ENCODE measurements at places on chromosomes 1 and 21.

GRCh38 chr1:203644661-203645510 is 18.3 kb downstream of the ATP2B4 start:
- DNase-seq, result no peak

- peak; percentile 67 for DNase-seq
Observed at GRCh38 chr21:21612466-21612865, 614.3 kb downstream of the NCAM2 start.

DNA sequence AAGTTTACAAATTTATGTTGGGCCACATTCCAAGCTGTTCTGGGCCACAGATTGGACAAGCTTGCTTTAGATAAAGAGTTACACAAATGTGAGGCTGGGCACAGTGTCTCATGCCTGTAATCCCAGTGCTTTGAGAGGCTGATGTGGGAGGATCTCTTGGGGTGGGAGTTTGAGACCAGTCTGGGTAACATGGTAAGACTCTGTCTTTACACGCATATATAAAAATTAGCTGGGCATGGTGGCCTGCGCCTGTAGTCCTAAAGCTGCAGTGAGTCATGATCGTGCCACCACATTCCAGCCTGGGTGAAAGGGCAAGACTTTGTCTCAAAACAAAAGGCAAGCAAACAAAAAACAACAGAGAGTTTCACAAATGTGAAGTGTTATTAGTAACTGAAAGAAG is 5.9 kb upstream of the VCAM1 start:
- DNase-seq, result no peak

DNA sequence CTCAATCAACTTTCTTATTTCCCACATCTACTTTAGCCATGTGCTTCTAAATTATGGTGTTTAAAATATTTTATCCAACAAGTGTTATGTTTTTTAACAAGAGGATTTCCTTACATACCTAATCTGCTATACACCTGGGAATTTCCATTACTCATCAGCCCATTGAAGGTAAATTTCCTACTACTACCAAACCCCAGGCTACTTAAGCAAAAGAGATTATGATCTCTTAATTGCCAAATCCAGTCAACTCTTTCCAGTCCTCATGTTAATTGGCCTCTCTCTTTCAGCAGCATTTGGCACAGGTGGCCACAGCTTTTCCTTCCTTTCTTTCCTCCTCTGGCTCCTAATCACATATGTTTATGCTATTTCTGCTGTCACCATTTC is 5.1 kb upstream of the C1orf162 start:
- no peak for DNase-seq

DNA sequence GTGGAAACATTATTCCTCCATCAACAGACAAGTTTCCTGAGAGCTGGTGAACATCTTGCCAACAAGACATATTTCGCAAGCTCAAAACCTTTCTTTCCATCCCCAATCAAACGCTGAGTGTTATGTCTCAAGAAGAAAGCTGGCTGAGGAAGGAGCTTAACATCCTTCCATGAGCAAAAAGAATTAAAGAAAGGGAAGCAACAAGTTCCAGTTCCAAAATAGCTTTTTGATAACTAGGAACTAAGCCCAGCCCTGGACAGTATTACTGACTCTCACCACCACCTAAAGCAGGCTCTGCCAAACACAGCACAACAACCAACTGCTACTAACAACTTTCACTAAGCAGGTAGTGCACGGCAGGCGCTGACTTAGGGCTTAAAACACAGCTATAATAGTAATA is 50.2 kb downstream of the CAPZB start:
- DNase-seq, result no peak

DNA sequence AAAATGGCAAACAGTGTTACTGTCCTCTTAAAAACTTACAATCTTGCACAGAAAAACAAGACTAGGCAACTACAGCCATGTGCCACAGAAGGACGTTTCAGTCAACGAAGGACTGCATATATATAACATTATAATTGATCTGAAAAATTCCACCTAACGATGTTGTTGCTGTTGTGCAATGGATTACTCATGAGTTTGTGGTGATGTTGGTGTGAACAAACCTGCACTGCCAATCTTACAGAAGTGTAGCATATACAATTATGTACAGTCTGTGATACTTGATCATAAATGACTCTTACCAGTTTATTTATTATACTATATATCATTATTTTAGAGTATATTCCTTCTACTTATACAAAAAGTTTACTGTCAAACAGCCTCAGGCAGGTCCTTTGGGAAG is 6.8 kb upstream of the VAMP4 start:
- DNase-seq, result no peak

GRCh38 chr1:109719337-109719837 is 7.3 kb downstream of the GSTM5 start:
- DNase-seq, result no peak

- no peak for DNase-seq
Observed at GRCh38 chr21:22758478-22758877, 1760.3 kb downstream of the NCAM2 start.

DNA sequence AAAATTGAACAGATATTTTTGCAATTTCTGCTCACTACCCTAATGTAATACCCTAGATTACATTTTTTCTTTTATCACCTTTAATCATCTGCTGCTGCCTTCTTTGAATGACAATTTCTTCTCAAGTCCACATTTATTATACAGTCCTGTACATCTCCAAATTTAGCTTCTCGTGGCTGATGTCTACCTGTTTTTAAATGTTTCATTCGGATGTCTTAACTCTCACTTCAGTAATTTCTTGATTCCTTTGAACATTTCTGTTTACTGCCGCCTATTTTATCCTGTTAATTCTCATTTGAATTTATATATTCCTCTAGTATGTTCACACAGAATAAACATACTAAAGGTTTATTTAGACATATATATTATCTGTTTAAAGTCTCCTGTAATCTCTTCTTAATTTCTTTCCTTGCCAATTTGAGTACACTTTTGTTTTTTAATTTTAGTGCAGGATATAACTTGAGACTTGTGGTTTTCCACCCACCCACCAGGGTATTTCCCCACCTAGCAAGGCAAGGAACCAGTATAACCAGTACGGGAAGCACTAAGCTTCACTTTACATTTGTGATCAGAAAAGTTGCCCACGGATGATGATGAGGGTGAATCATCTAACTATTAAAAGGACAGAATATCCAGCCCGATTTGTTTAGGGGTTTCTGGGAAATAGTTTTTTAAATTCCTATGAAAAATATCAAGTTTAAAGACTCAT is 12.7 kb downstream of the INSL5 start:
- DNase-seq, result no peak

GRCh38 chr1:13523780-13524477 is 10.1 kb upstream of the LRRC38 start:
- DNase-seq, result no peak

DNA sequence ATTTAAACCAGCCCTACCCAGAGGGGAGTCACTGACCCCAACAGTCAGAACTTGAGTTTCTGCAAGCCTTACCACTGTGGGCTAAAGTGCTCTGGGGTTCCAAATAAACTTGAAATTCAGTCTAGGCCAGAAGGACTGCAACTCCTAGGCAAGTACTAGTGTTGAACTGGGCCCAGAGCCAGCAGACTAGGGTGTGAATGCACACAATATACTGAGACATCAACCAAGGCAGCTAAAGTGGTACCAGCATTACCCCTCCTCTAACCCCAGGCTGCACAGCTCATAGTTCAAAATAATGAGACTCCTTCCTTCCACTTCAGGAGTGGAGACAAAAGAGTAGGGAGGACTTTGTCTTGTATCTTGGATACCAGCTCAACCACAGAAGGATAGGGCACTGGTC is 18.9 kb upstream of the IL20 start:
- DNase-seq, result no peak

DNA sequence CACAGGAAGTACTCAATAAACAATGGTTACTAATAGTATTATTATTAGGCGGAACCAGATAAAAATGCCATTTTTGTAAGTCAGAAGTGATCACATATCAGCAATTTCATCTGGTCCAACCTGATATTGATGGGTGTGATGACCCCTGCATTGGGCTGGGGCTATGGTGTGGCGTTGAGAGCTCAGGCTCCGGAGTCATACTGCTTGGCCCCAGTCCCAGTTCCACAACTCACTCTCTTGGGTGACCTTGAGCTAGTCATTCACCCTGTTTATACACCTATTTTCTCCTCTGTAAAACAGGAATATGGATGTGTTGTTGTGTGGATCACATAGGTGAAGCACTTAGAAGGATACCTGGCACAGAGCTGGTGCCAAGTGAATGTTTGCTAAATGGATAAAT is 229.4 kb upstream of the POU3F1 start:
- DNase-seq, result no peak

DNA sequence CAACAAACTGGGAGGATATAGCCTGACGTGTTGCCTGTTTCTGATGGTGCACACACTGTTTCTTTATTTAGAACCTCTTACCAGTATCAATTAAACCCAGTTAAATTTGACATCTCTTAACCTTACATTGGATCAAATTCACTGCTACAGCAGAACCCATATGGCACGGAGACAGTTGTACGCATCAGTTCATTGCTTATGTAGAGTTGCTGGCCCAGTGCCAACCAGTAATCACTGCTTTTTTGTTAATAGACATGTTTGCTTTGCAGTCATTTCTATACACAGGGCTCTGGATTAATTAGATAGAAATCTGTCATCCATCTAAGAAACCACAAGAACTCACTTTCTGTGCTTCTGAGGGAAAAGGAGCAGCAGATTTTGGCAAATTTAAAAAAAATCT is 154.0 kb downstream of the RWDD3 start:
- DNase-seq, result no peak

DNA sequence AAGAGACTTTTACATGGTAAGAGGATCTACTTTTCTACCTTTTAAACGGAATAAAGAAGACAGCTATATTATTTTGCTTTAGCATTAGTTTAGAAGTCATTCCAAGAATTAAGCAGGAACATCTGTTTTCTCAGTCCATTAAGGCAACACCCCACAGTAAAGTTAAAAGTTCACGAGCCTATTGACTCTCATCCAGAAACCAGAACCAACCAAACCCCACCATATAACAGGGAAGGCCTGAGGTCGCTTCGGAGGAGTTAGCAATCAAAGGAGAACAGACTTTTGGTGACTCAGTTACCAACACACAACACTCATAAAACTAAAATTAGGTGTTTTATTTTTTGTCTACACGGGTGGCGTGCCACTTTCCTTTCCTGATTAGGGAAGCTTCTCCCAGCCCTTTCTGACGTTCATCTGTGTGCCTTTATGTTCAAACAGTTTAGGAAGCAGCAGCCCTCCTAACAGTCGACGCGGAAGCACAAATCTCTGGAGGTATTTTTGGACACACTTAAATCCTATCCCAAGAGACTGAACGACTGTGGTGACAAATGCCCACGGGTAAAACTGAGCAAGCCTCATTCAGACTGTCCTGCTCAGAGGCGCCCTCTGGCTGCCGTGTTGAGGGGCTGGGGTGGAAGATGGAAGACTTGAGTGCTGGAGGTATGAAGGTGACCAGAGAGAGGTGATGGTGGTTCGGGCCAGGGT is 8.6 kb upstream of the PLA2G2C start:
- peak; percentile 10 for DNase-seq

- DNase-seq, result no peak
Observed at GRCh38 chr1:239682960-239683359, 296.6 kb downstream of the CHRM3 start.

DNA sequence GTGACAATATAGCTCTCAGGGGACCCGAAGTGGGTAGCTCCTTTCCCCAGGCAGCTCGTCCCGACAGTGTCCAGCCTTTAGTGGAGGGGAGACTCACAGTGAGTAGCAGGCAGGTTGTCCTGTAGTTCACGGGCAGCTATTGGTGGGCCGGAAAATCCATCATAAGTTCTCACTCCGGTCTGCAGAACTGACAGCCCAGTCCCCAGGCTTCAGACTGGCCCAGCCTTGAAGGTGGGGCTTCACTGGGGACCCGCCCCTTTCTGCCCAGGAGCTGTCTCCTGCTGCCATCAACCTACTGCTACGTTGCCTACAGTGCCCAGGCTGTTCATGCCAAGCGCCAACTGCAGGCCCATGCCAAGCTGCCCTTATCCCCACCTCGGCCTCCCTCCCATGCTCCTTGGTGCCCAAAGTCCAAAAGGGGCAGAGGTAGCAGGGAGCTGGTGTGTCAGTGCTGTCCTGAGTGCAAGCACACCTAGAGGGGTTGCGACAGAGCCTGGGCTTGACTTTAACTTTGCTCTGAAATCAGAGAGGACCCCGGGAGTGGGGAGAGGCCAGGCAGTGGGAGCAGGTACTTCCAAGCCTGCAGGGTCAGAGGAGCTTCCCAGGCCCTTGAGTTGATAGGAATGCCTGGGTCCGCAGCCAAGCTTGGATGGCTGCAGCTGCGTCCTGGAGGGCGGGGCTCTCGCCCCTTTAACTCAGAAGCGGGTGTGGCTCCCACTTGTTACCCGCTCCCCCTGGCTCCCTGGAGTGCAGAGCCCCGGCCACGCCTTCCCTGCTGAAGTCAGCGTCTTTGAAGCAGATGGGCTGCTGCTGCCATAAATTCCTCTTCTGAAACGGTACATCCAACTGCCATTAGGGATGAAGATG is 1144.3 kb upstream of the NCAM2 start:
- no peak for DNase-seq

DNA sequence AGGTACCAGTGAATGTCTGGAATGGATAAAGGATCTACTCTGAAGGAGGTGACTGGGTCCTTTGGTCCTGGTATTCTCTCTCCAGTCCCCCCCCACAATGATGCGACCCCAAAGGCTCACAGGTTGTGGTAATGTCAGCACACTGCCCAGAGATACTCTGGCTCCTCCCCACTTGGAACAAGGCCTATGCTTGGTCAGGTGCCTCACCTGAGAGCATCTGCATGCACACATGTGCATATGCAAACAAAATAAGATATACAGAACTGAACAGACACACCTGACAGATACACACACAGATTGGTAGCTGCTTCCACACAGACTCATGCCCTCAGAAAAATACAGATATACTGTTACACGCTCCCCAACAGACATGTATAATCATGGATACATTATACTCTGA is 33.5 kb downstream of the DMAP1 start:
- no peak for DNase-seq

DNA sequence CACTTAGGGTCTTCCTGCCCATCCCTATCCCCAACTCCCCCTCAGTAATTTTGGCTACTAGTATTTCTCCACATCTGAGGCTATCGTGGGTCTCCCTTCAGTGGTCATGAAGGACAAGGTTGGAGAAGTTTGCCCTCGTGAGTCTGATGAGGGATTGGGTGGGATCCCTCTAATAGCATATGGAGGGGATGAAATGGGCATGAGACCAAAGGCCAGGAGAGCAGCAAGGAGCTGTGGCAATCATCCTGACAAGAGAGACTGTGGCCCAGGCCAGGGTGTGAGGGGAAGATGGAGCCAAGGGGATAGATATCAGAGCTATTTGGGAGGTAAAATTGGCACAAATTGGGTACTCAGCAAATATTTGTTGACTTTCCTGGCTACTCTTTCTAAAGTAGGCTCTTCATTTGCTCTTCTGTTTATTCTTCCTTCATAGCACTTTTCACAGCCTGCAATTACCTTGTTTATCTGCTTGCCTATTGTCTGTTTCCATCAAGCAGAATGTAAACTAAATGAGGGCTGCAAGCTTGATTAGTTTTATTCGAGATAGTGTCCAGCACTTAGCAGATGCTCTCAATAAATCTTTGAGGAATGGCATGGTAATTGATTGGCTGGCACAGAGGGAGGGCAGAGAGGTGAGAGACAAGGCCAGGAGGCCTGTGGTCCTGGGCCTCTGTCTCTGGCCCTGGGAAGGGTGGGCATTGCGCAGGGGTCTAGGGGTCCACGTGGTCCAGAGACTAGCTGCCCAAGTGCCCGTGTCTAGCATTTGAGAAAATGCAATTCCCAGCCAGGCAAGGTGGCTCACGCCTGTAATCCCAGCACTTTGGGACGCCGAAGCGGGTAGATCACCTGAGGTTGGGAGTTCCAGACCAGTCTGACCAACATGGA is 1.5 kb upstream of the PLK3 start:
- no peak for DNase-seq
